ENCODE measurements at places on chromosomes 16 and 17. TPM values are rescaled to one million over a fixed set of nuclear protein-coding genes. Genes with fewer than 3 reads are reported as not detected.
A peak's percentile ranks its signal among the peaks of the same experiment; 100 is the strongest.

The MARVELD3 gene
- total RNA-seq: not detected

The SCO1 gene
- 18.8 TPM for total RNA-seq

The FBXO39 gene
- 0.72 TPM for total RNA-seq

The UNK gene
- total RNA-seq: 44.5 TPM

- no peak for DNase-seq
Measured at GRCh38 chr17:80122026-80122575, 20.7 kb downstream of the GAA start.

DNA sequence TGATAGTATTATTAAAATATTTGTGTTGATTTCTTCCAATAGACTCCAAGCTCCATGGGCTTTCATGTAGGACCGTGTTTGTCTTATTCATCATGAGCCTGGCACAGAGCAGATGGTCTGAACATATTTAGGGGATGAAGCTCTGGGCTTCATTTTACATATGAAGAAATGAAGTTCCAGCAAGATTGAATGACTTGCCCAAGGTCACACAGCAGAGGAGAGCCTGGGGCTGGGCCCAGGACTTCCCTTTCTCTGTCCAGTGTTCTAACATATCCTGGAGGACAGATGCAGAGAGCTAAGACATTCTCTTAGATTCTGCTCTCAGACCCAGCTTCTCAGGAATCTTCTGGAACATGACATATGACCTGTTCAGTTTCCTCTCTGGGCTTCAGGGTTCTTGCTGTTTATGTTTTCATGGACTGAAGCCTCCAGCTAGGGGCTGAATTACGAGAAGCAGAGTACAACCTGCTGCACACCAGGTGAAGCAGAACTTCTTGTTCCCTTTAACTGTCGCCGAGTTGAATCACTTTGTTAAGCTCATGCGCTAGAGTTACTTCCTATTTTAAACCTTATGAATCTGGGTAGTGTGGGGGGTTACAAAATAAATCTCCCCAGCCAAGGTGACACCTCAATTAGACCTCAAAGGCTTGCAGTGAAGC is 53.6 kb downstream of the GPRC5B start:
- DNase-seq: no peak

DNA sequence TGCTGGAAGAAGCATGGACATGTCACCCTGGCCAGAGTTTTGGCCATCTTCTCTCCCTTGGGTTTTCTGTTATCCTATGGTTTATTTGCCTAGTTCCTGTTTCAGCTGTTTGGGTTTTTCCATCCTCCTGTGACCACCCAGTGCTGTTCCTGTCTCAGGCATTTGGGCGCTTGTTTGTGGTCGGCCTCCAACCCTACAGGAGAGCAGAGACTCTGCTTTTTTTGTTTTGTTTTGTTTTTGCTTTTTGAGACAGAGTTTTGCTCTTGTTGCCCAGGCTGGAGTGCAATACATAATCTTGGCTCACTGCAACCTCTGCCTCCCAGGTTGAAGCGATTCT is 3.3 kb upstream of the ZC3H7A start:
- DNase-seq: no peak

DNA sequence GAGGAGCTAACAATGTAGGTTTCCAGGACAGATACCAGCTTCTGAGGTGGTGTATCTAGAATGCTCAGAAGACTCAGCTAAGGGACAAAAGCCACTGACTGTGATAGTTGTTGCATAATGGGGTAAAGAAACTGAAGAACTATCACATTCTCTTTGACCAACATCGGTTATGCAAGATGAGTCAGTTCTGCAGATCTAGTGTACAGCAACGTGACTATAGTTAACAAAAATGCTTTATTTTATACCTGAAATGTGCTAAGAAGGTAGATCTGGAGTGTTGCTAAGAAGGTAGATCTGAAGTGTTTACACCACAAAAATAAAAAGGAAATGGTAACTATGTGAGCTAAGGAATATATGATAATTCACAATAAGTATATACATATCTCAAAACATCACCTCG is 2.5 kb downstream of the KRTAP9-6 start:
- no peak for DNase-seq

DNA sequence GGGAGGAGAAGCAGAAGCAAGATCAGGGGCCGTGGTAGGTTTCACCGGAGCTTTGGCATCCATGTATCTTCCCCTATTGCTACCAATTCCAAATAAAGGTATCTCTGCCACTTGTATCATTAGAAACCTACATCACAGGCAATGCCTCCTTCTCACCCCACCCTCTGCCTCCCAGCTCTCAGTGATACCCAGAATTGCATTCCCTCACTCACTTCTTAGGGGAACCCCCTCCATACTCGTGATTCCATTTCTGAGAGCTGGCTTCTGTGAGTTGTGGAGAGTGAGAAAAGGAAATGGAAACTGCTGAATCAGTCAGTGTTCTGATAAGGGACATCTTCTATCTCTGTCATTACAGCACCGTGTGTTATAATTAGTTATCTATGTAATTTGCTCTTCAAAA is 2.3 kb upstream of the CCL3 start:
- DNase-seq: peak; percentile 44

GRCh38 chr17:82531431-82531881 is 11.9 kb downstream of the FOXK2 start:
- no peak for DNase-seq

- peak; percentile 94 for DNase-seq
Measured at GRCh38 chr17:39813631-39814030, 50.5 kb downstream of the IKZF3 start.

DNA sequence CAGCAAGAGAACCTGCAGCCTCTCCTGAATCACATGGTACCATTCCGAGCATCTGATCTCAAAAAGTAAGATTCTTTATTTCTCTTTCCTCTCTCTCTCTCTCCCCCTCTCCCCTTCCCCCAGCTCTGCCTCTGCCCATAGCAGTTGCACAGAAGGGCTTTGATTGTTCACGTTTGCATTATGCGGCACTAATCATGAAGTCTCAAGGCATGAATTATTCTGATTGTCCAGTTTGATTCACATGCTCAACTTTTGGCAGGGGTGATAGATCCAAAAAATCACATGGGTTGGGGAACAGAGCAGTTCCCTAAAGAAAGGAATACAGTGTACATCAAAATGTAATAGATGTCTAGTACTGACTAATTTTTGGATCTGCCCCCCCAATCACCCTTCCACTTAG is 380.0 kb upstream of the SOX9 start:
- DNase-seq: no peak

DNA sequence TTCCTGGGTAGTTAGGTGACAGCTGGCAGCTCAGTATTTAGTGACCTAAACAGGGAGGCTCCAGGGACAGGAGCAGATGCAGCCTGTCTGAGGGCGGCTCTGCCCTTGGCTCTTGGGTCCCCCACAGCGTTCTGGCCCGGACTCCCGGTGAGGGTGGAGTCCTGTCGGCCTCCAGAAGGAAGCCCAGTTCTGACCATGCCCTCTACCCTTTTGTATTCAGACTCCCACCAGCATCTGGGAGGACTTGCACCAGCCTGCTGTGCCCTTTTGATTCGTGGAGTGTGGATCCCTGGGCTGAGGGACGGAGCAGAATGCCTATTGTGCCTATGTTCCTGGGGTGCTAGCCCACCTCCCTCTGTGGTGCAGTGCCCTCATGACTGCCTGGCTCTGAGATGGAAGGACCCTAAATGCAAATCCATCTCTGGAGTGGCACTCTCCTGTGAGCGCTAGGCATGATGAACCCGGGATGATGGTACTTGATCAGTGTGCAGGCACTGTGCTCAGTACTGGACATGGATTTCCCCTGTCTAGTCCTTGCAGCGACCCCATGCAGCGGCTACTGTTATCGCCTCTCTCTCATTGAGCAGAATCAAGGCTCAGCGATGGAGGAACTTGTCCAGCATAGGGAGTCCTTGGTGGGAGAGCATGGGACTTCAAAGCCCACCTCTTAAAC is 123.1 kb downstream of the SNX29 start:
- DNase-seq: no peak

DNA sequence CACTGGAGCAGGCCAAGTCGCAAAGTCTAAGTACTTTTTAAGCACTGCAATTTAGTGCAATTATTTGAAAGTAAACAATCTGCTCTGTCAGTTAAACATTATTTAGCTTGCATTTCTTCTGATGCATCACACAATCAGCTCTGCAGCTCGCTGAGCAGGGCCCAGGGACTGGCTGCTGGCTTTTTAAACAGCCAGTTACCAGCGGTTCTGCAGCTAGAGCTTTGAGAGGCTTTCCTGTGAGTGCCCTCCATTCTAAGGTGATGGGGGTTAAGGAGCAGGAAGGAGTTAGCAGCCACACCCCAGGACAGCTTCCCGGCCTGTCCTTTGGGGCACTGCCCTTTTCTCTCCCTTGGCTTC is 154.3 kb downstream of the SALL1 start:
- no peak for DNase-seq

All from natural killer cell (primary cell).